ENCODE measurements at places on chromosomes 5 and 9.

GRCh38 chr5:10077791-10078545, 171.7 kb downstream of the ATPSCKMT start:
- no peak for DNase-seq

- no peak for DNase-seq
These were observed 75.8 kb upstream of the CDH12 start for GRCh38 chr5:22928821-22929482.

DNA sequence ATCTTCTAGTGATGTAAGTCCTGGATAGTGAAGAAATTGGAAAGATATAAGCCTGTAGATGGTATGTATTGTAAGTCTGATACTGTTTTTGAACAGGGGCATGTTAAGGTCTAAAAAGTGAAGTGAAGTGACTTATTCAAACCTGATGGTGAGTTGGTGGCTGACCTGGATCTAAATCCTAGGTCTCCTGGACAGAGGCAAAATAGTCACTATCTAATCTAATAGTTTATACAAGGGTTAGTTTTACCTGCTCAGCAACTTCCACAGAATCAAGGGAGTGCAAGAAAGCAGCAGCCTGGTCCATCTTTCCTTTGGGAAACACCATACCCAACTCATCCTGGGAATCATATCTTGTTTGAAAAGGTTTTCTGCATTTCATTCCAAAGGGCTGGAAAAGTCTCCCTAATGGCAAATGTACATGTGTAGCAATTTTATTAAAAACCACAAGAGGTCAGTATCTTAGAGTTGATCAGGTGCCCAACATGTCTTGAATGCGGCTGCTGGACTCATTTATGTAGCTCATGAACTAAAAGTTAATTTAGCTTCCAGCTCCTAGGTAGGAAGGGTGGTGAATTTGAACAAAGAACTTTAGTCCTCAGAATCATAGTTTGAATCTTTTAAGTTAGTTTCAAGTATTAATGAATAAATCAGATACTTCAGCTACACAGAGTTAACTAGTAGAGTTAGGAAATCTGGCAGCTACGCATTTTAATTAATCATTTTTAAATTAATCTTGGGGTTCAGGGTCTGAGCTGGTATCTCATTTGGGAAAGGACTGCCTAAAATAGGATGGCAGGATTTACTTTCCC, 26.0 kb downstream of the SKP2 start:
- DNase-seq, result peak; percentile 49

GRCh38 chr5:66850354-66851075, 254.3 kb downstream of the MAST4 start:
- DNase-seq, result no peak

DNA sequence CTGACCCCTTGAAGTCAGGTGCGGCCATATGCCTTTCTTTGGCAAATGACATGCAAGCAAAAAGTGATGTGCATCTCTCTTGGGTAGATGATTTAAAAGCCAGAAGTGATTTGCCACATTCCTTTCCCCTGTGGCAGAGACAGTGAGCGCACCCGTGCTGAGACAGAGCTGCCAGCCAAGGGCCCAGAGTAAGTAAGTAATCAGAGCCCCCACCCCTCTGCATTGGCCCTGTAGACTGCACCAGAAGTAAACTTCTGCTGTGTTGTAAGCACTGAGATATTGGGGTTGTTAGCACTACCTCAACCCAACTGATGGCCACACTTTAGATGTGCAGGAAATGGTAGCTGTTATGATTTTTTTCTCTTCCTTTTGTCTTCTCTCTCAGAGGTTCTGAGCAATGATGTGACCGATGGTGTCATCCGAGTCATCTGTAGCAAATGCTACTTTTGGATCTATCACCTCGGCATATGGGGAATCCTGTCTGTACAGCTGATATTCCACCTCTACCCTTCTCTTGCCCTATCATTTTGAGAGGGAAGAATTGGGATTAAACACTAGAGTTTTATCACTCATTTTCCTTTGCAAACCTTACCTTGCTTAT, 58.0 kb downstream of the DOCK2 start:
- no peak for DNase-seq

GRCh38 chr5:157963761-157964160, 104.8 kb upstream of the CLINT1 start:
- no peak for DNase-seq

DNA sequence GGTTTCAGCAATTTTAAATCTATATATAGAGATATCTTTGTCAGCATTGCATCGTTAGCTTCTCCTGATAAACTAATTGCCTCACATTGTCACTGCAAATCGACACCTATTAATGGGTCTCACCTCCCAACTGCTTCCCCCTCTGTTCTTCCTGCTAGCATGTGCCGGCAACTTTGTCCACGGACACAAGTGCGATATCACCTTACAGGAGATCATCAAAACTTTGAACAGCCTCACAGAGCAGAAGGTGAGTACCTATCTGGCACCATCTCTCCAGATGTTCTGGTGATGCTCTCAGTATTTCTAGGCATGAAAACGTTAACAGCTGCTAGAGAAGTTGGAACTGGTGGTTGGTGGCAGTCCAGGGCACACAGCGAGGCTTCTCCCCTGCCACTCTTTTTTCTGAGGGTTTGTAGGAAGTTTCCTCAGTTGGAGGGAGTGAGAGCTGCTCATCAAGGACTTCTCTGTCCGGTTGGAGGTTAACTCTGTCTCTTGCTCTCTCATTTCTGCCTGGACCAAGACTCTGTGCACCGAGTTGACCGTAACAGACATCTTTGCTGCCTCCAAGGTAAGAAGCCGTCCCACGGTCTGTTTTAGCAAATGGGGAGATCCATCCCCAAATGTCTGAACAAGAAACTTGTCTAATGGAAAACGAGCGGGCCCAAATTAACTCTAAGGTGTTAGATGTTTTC, at the start of gene IL4:
TSS of gene IL4 (plus strand) at position 51 of the 692 bp plus-strand sequence. CDS start at position 113, 62 bp downstream.
- DNase-seq, result no peak

DNA sequence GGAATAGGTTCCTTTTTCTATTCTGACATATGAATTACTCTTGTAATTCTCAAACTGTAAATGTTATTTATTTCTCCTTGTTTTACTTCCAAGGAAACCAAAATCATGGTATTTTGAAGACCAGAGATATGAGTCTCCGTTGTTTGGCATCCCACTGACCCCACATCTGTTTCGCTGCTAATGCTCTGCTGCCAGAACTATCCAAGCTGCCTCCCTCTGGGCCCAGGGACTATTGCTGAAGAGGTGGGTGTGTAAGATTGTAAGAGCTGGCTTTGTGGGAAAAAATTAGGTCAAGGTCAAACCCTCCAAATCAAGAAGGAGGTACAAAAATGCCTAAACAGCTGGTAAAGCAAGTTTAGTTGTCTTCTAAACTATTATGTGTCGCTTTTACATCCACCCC, 129.4 kb upstream of the MYO10 start:
- no peak for DNase-seq

- DNase-seq, result no peak
These were observed 37.0 kb downstream of the CXXC5 start for GRCh38 chr5:139684881-139685749.

DNA sequence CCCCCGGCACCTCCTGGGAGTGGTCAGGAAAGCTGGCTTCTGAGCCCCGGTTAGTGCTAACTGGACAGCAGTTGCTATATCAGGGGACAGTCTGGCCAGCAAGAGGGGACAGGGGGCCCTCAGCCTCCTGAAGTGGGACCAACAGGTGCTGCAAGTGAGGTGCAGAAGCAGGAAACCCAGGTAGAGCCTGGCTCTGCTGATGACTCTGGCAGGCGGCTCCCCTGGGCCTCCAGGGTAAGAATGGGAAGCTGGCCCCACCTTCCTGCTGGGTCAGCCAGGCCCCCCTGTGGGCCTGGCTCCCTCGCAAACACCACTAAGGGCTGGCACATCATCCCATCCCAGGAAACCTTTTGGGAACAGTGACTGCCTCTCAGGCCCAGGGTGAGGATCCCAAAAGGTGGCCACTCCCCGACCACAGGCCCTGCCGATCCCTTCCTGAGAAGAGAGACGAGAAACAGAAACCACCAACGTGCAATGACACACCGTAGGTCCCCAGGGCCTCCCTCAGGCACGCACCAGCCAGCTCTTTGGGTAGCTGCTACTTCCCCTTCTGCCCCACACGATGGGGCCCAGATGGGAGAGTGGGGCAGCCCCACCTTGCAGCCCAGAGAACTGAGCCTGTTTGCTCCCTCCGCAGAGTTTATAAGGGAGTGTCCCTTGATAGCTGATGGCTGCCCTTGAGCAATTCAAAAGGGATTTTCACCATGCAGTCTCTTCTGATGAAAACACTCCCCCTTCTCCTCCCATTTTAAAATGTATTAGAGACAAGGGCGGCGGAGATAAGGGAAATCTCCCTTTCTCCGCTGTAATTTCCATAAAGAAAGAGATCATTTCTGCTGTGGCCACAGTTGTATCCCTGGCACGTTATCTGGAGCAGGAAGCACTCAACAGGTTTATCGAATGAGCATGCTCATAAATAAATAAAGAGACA, 76.8 kb downstream of the STK10 start:
- DNase-seq, result peak; percentile 87
